ENCODE measurements at places on chromosomes 7 and 10.

DNA sequence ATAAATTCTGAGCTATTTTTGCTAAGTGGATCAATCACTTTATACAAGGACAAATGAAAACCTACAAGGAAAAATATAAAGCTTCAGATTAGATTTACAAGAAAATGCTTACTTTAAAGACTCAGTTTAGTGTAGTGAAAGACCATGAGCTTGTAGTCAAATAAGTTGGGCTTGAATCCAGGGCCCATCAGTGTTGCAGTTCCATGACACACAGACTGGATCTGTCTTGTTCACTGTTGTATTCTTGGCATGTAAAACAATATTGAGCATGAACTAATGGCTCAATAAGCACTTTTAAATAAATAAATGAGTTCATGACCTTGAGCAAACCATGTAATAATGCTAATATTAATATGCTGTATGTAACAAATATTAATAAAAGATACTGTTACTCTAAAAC is 164.6 kb upstream of the KCND2 start:
- no peak for DNase-seq

DNA sequence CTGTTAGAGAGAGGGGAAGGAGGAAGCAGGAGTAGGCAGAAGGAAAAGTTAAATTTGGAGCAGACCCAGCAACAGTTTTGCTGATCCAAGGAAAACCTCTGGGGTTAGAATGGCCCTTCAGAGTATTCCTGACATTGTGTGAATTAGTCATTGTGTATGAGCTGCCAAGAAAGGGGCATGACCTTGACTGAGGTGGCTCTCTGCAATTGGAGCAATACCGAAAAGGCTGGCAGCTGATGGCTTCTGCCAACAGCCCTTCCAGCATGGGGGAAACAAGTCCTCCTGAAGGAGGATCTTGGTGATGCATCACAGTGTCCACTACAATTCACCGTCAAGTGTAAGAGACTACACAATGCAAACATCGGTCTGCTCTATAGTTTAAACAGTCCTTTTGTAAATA is 20.6 kb upstream of the WASL start:
- DNase-seq: no peak

GRCh38 chr7:144057954-144058353 is 9.2 kb downstream of the OR2A5 start:
- no peak for DNase-seq

GRCh38 chr7:142587578-142588191 is 161.6 kb upstream of the PRSS1 start:
- DNase-seq: peak; percentile 16

- DNase-seq: no peak
Observed at GRCh38 chr7:16661924-16662323, 15.9 kb downstream of the BZW2 start.

- no peak for DNase-seq
Observed at GRCh38 chr10:68235581-68235980, 3.7 kb upstream of the ATOH7 start.

DNA sequence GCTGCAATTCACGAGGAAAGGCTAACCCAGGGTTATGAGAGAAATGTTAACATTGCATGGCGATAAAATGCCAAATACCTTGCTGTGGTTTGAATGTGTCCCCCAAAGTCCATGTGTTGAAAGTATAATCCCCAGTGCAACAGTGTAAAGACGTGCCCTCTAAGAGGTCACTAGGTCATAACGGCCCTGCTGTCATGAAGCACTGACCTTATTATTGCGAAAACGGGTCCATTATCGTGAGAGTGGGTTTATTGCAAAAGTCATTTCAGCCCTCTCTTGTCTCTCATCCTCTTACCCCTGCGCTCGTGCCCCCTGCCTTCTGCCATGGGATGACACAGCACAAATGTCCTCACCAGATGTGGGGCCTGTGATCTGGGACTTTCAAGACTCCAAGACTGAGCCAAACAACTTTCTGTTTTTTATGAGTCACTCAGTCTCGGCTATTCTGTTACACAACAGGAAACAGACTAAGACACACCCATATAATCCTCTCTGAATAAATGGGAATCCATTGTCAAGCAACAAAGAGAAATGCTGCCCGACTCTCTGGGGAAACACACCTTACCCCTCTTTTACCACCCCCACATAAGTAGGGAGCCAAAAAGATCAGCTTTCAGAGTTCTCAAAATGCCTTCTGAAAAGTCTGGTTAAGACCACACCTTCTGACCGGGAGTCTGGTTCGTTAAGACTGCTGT is 73.1 kb upstream of the UCN3 start:
- no peak for DNase-seq

DNA sequence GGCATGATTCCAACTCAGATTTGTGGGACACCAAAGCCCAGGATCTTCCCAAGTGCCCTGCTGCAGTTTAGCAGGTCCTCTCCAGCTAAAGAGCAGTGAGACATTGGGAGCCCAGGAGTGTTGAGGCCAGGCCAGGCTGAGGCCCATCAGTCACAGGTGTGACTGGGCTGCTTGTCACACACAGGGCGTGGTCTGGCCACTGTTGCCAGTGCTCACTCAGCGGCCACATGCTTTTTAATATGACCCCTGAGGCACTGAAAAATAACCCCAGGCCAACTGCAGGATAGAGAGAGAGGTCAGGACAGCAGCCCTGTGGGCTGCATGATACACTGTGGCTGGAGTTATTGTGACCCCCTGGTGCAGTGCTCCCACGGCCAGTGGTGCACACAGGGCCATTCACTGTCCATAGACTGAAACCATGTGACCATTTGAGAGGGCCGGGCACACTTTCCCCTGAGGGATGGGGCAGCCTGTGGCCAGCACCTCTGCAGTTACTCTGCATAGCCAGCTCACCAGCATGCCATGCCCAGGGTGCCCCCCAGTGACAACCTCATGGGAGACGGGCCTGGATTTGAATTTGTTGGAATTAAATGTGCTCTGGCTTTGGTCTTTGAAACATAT is 4.2 kb downstream of the GDF2 start:
- no peak for DNase-seq

GRCh38 chr7:54560723-54561122 is 18.5 kb downstream of the VSTM2A start:
- DNase-seq: no peak

GRCh38 chr7:148695953-148696352 is 2.8 kb upstream of the CUL1 start:
- no peak for DNase-seq

GRCh38 chr7:110591341-110591740 is 499.6 kb upstream of the LRRN3 start:
- no peak for DNase-seq

- DNase-seq: peak; percentile 85
Observed at GRCh38 chr10:103966671-103967447, at the start of gene SLK. TSS of gene SLK (plus strand) at chr10:103967140. CDS start at chr10:103967746, 606 bp downstream.

GRCh38 chr10:17883621-17884020 is 68.1 kb upstream of the SLC39A12 start:
- no peak for DNase-seq

GRCh38 chr10:33377658-33378025 is 43.2 kb upstream of the NRP1 start:
- DNase-seq: no peak

DNA sequence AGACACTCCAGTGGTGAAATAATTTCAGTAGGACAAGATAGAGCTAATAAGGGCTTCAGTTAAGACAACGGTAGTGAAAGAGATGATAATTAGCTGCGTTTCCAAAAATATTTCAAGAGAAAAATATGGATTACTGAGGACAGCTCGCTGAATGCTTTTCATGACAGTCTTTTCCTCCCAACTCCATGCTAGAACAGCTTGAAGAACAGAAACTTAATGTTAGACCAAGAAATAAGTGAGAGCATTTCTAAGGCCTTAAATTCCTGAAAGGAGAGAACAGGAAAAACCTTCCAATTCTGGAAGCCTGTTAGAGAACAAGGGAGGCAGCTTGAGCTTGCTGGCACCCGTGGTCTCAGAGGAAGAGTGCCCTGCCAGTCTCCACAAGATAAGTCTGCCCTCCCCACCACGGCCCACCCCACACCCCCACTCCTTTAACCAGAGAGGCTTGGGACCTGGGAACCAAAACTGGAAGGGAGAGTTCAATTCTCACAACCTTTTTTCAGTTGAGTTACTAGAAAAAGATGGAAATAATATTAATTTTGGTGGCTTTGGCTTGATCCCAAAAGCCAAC is 1148.0 kb upstream of the CELF2 start:
- DNase-seq: no peak

GRCh38 chr7:71343039-71343438 is 211.1 kb downstream of the GALNT17 start:
- DNase-seq: no peak

- no peak for DNase-seq
Observed at GRCh38 chr7:93298671-93299070, 66.5 kb downstream of the VPS50 start.

DNA sequence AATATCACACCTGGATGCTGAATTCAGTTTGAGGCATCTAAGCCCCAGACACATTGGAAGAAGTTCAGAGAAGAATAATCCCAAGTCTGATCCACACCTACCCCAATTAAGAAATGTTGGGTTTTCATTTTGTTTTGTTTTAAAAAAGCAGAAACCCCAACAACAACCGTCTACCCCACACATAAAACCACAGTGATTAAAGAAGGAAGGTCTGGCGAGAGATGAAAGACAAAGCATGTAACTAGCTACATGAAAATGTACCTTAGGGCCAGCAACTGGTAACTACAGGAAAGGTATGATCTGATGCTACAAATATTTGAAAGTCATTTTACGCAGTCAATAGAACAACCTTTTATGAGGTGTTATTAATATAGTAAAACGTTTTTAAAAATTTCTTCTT is 1112.3 kb downstream of the GATA3 start:
- no peak for DNase-seq

GRCh38 chr10:112195224-112195623 is 11.7 kb upstream of the GPAM start:
- no peak for DNase-seq

DNA sequence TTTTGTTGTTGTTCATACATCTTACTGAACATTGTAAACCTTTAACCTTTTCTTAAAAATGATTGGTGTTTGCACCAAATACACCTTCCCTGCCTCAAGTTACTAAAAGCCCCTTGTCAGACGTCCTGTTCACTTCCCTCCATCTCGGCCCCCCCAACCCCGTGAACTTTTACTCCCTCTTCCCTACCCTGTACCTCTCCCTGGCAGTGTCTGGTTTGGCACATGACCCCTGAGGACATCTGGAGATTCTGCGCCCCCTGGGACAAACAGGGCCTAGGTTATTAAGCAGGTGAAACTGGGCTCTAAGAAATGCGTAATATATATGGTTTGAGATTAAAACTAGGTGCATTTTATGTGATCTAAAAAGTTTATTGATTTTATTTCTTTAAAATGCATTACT is 1.4 kb downstream of the PPP2R2D start:
- DNase-seq: no peak

- DNase-seq: no peak
Observed at GRCh38 chr7:155002411-155003091, 373 bp downstream of the PAXIP1 start.

DNA sequence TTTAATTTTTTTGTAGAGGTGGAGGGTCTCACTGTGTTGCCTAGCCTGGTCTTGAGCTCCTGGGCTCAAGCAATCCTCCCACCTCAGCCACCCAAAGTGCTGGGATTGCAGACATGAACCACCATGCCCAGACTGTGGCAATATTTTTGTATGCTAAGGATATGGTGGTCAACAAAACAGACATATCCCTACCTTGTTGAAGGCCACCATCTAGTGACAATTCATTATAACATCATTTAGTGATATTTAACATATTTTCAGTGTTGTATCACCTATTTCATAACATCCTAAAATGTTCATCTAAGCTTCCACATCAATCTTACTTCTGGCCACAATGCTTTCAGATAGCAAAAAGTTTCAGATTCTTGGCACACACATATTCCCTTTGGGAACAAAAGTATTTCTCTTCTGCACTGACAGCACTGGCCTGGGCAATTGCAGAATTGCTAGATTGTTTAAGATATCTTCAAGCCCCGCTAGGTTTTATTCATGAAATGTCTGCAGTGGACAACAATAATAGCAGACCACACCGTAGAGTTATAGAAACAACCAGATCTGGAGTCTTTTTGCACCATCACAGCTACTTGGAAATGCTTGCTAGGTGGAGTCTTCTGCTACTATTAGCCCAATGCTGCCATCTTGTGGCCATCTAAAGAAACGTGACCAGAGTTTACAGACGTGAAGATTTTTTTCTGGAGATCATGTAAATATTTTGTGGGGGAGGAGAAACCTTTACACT is 58.4 kb downstream of the DNAJC12 start:
- DNase-seq: peak; percentile 80

DNA sequence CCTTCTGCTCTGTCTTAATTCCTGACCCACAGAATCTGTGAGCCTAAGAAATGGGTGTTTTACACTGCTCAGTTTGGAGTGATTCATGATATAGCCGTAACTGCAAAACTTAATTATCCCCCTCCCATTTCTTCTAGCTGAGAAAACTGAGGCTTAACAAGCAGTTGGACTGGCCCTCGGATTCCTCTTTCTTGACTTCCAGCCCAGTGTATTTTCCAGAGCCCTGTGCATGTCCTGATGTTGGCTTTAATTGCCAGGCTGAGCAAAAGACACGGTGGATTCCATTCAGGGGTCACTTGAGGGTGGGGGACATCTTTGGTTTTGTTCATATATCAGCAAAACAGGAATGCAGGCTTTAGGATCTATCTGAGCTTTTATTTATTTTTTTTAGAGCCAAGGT is 489.8 kb downstream of the TYW1 start:
- DNase-seq: no peak

- DNase-seq: no peak
Observed at GRCh38 chr10:88918191-88918905, 34.2 kb downstream of the ACTA2 start.

GRCh38 chr10:89651916-89652573 is 7.0 kb upstream of the PANK1 start:
- DNase-seq: no peak

GRCh38 chr10:132607491-132607890 is 69.9 kb downstream of the INPP5A start:
- DNase-seq: no peak

DNA sequence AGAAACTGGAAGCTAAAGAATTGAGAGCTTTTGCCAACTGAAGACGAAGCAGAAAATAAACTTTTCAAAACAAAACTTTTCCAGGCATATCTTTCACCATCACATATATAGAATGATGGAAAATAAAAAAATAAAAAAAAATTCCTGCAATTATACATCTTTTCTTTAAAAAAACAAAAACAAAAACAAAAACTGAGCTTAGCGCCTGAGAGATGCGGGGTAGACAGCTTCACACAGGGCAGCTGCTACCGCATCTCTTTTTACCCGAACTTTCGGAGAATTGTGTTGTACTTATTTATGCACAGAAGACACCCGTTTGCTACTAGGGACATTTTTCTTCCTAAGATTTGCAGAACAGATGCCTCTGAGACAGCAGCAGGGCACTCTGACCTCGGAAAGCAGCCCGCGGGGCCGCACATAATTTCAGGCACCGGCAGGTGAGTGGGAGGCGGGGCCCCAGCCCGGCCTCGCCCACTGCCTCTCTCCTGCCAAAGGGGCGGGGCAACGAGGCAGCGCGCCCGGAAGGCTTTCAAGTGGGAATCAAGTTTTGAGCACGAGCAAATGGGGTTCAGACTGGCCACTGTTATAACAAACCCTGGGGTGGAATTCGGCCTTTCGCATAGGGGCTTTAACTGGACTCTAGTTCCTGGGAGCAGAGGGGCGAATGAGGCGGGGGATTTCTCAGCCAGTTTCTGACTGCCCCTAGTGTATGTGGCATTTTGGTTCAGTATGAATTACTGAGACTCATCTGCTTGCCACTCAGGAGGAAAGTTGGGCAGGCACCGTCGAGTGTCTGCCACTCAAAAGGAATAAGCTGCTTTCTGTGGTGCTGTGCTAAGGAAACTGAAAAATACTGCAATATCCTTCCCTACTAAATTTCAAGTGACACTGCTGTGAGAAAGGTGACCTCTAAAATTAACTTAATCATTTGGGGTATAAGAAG is 18.5 kb upstream of the FAM133B start:
- peak; percentile 26 for DNase-seq

GRCh38 chr10:29647478-29647877 is 12.7 kb upstream of the SVIL start:
- DNase-seq: no peak

Data from hematopoietic multipotent progenitor cell treated with erythropoietin and hydrocortisone succinate and interleukin-3 and kit ligand, for 15 days (in vitro differentiated cells).